Uterine smooth muscle cell (primary cell): ENCODE measurements at places on chromosomes 3 and 15. TPM values are rescaled to one million over a fixed set of nuclear protein-coding genes. Genes with fewer than 3 reads are reported as not detected.

Gene CSK
- 26.5 and 32.9 TPM in 2 replicates for total RNA-seq

Gene UTS2B
- 0.37 and 1.00 TPM in 2 replicates for total RNA-seq

Gene C3orf62
- 1.2 and 1.4 TPM in 2 replicates for total RNA-seq

Gene LRRC34
- total RNA-seq, result 2.4 and 11.1 TPM in 2 replicates

Gene FBN1
- 481 and 802 TPM in 2 replicates for total RNA-seq

Gene ACKR4
- 1.5 and 2.1 TPM in 2 replicates for total RNA-seq

Gene C3orf49
- not detected in 2 replicates for total RNA-seq

Gene POC1A
- 9.4 and 24.8 TPM in 2 replicates for total RNA-seq

Gene TRPM1
- total RNA-seq, result not detected in 2 replicates

Gene ACAD11
- total RNA-seq, result 54.6 and 68.4 TPM in 2 replicates

Gene UROC1
- total RNA-seq, result not detected in 2 replicates

Gene GMPPB
- total RNA-seq, result 59.5 and 68.9 TPM in 2 replicates

Gene GRM2
- under 0.01 TPM in 2 replicates for total RNA-seq

Gene EPHB1
- 0.12 and 0.77 TPM in 2 replicates for total RNA-seq

Gene C2CD4B
- 0.25 TPM in 1 of 2 replicates, not detected in the other for total RNA-seq

Gene RETNLB
- not detected in 2 replicates for total RNA-seq

Gene NR2E3
- total RNA-seq, result 0.22 and 0.25 TPM in 2 replicates

Gene CCDC174
- total RNA-seq, result 11.7 and 14.1 TPM in 2 replicates

Gene HESX1
- total RNA-seq, result 1.4 TPM in 1 of 2 replicates, not detected in the other

Gene MESP1
- 0.44 and 1.1 TPM in 2 replicates for total RNA-seq

Gene CHDH
- total RNA-seq, result 0.44 and 0.62 TPM in 2 replicates

Gene FETUB
- total RNA-seq, result not detected in 2 replicates

Gene LRRC2
- 1.9 and 7.4 TPM in 2 replicates for total RNA-seq

Gene CEMIP
- total RNA-seq, result 5.0 and 14.6 TPM in 2 replicates

Gene SNTN
- total RNA-seq, result not detected in 2 replicates

Gene SENP8
- total RNA-seq, result 2.5 and 2.7 TPM in 2 replicates

Gene UBA7
- 32.4 and 52.2 TPM in 2 replicates for total RNA-seq

Gene STAB1
- total RNA-seq, result 0.44 and 0.62 TPM in 2 replicates

Gene TNFAIP8L3
- total RNA-seq, result 8.6 and 13.0 TPM in 2 replicates

Gene ARPIN
- total RNA-seq, result 12.2 and 13.5 TPM in 2 replicates

Gene TRIM42
- total RNA-seq, result not detected in 2 replicates

Gene FAM107A
- under 0.01 TPM in 1 of 2 replicates, not detected in the other for total RNA-seq

Gene ERC2
- 0.55 and 0.75 TPM in 2 replicates for total RNA-seq

Gene SPTSSB
- under 0.01 and 20.3 TPM in 2 replicates for total RNA-seq

Gene MRPS11
- 31.5 and 37.3 TPM in 2 replicates for total RNA-seq

Gene VGLL3
- total RNA-seq, result 11.2 and 25.5 TPM in 2 replicates

Gene GOLGA8H
- 0.12 and 0.33 TPM in 2 replicates for total RNA-seq

Gene IL17RE
- 0.62 and 2.0 TPM in 2 replicates for total RNA-seq

Gene KCNAB1
- 0.25 TPM in 1 of 2 replicates, not detected in the other for total RNA-seq

Gene GRK7
- under 0.01 TPM in 1 of 2 replicates, not detected in the other for total RNA-seq

Gene BHLHE40
- total RNA-seq, result 15.9 and 21.5 TPM in 2 replicates

Gene TF
- under 0.01 TPM in 2 replicates for total RNA-seq

Gene VWA5B2
- not detected in 2 replicates for total RNA-seq

Gene CHRNA3
- not detected in 2 replicates for total RNA-seq

Gene TMEM266
- total RNA-seq, result not detected in 2 replicates

Gene LHFPL4
- not detected in 2 replicates for total RNA-seq

Gene TMEM212
- 0.11 TPM in 1 of 2 replicates, not detected in the other for total RNA-seq

Gene CCNB2
- 21.4 and 93.1 TPM in 2 replicates for total RNA-seq

Gene PLAAT1
- 0.66 TPM in 1 of 2 replicates, not detected in the other for total RNA-seq

Gene DAZL
- total RNA-seq, result not detected in 2 replicates

Gene DALRD3
- 60.7 and 60.8 TPM in 2 replicates for total RNA-seq

Gene LTF
- total RNA-seq, result under 0.01 TPM in 1 of 2 replicates, not detected in the other

Gene DPPA4
- not detected in 2 replicates for total RNA-seq
